ENCODE measurements at places on chromosomes 11 and 22.

GRCh38 chr22:43320943-43321900, 21.9 kb downstream of the SCUBE1 start:
- DNase-seq: peak; percentile 6

- no peak for DNase-seq
Observed at GRCh38 chr11:128832121-128832497, 35.0 kb downstream of the KCNJ1 start.

GRCh38 chr11:101786916-101787315, 127.9 kb upstream of the CEP126 start:
- DNase-seq: no peak

DNA sequence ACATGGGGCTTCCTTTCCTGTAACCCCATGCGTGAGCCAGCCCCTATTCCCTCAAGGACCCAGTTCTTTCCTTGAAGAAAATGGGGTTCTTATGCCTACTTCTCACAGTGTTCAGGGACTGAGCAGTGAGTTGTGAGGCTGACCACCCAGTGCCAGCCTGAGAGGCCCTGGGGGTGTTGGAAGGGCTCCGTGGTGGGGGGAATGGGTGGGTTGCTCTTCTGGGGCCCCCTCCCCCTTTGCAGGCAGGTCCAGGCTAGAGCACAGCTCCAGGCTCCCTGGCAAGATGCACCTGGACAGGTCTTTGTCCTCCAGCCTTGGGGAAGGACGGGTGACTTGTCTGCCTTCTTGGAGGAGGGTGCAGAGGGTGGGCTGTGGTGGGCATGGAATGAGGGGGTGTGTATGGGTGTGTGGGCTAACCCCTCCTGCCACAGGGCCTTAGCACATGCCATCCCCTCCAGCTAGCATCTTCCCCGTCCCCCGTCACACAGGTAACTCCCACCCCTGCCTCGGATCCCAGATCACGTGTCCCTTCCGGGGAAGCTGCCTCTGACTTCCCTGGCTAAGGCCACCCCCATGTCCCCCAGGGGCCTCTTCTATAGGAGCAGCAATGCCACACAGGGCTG, 64.6 kb downstream of the MYEOV start:
- no peak for DNase-seq

GRCh38 chr11:69707176-69707575, 3.4 kb upstream of the FGF19 start:
- no peak for DNase-seq

- DNase-seq: no peak
Observed at GRCh38 chr11:36098087-36098486, 154.2 kb downstream of the LDLRAD3 start.

GRCh38 chr11:36509201-36509639, 852 bp downstream of the TRAF6 start:
- DNase-seq: peak; percentile 47

- no peak for DNase-seq
Observed at GRCh38 chr11:94127638-94128037, 1.0 kb upstream of the PANX1 start.

- DNase-seq: no peak
Observed at GRCh38 chr11:62398011-62398994, 20.5 kb upstream of the SCGB1A1 start.

DNA sequence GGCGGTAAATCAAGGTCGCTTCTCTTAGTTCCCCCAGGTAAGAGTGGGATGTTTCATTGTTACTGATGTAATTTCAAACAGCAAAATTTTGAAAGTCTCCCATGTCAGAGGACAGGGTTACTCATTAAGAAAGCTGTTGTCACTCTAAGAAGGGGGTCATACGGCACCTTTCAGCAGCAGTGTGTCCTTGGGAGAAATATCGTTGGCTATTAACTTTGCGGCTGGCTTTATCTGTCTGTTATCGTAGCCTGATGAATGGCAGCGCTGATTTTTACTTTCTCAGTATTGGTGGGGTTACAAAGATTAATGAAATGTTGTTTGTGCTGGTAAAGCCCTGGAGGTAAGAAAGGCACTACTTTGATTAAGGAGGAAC, 27.5 kb upstream of the FBXO3 start:
- no peak for DNase-seq

- no peak for DNase-seq
Observed at GRCh38 chr22:37255558-37256006, 11.5 kb upstream of the RAC2 start.

DNA sequence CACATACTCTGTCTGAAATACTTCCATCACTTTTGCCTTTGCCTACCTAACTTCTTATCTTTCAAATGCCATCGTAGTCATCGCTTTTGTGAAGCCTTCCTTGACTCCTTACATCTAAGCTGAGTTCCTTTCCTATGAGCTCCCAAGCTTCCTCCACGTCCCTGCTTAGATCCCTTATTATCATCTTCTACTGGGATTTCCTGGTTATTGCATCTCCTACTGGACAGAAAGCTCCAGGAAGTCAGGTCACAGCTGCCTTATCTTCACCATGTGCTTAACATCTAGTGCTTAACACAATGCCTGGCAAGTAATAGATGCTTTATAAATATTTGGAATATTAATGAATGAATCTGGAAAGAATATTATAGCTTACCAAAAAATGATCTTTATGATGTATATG, 5.9 kb downstream of the YPEL4 start:
- DNase-seq: no peak

DNA sequence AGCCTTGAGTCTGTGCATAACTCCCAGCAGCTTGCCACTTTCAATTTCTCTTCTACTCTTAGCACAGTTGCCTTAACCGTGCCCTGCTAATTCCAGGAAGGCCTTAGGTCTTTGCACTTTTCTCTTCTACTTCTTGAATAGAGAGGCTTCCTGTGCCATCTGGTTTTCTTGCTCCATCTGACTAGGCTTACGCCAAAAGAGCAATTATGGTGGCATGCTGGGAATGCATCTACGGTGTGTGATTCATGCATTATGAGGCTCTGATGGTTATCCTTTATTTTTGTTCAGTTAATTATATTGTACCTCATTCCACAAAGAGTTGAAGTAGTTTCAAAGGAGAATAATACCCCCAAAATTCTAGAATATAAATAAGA, 29.4 kb downstream of the SIK2 start:
- no peak for DNase-seq

DNA sequence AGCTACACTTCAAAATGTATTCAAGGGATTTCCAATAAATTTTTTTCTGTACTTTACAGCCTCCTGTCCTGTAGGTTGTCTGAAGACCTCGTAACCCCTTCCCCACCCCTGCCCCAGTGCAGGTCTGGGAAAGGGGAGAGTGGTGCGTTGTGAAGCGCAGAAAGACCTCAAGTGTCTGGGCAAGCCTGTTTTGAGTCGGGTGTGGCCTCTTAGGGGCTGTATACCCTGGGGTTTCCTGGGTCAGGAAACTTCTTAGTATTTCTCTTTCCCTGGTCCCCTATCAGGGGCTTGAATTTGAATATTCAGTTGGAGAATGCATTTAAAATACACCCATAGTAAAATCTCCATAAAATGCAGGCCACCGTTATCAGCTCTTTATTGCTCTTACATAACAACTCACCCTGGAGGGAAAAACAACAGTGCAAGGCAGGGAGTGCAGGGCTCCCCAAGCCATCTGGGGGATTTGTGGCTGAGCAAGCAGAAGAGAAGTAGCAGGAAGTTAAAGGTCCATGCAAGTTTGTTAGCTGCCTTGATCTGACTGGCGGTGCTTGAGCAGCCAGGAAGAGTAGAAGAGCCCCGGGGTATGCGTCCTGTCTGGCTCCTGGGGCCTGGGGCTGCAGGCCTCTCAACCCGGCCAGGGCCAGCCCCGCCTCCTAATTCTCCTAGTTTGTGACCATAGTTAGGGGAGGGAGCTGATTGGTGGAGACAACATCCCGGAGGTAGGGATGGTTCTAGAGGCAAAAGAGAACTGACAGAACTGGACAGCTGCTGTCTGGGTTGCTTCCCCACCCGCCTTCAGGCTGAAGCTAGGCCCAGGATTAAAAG, 25.7 kb downstream of the ARHGAP1 start:
- peak; percentile 9 for DNase-seq

- DNase-seq: no peak
Observed at GRCh38 chr11:12848413-12848812, 160.7 kb upstream of the RASSF10 start.

- no peak for DNase-seq
Observed at GRCh38 chr11:45430361-45430760, 144.2 kb upstream of the SYT13 start.

DNA sequence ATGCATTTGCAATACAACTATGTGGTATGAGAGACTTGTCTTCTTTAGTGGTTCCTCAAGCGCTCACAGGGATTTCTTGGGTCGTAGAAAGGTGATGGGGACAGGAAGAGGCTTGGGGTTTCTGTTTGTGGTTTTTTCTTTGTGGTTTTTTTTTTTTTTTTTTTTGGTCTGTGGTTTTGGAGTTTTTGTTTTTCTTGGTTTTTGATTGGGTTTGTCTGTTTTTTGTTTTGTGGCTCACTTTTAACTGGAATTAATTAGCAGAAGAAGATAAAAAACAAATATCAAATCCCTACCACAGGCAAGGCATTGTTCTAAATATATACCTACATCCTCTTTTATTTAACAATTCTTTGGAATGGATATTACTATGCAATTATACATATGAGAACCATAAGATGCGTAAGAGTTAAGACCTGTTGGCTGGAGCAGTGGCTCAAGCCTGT, 5.5 kb downstream of the TTC28 start:
- peak; percentile 6 for DNase-seq

GRCh38 chr11:48154151-48154550, 62.5 kb upstream of the OR4B1 start:
- no peak for DNase-seq

- DNase-seq: no peak
Observed at GRCh38 chr22:29753808-29754657, 12.8 kb downstream of the ZMAT5 start.

GRCh38 chr22:39462443-39463221, 5.8 kb downstream of the MGAT3 start:
- DNase-seq: no peak

GRCh38 chr22:28139516-28139915, 220.5 kb upstream of the PITPNB start:
- DNase-seq: no peak

DNA sequence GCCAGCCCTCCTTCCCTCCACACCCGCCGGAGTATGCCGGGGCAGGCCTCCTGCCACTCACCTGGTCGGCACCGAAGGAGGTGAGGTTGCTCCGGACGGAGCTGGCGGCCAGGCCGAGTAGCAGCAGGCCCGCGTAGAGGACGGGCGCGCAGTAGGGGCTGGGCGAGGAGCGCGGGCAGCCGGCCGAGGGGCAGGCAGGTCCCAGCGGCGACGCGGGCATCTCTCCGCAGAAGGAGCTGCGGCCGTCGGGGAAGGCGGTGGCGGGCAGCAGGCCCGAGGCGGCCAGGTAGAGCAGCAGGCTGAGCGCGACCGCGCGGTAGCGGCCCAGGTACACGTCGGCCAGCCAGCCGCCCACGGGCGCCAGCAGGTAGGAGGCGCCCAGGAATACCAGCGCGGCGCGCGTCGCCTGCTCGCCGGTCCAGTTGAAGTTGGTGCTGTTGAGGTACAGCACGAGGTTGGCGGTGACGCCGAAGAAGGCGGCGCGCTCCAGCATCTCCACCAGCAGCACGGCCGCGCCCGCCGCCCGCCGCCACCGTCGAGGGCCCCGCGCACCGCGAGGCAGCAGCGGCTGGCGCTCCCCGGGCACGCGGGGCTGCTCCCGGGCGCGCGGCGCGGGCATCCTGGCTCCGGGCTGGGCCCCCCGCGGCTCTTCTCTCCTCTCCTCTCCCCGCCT, 907 bp downstream of the SLC15A3 start:
- peak; percentile 26 for DNase-seq

DNA sequence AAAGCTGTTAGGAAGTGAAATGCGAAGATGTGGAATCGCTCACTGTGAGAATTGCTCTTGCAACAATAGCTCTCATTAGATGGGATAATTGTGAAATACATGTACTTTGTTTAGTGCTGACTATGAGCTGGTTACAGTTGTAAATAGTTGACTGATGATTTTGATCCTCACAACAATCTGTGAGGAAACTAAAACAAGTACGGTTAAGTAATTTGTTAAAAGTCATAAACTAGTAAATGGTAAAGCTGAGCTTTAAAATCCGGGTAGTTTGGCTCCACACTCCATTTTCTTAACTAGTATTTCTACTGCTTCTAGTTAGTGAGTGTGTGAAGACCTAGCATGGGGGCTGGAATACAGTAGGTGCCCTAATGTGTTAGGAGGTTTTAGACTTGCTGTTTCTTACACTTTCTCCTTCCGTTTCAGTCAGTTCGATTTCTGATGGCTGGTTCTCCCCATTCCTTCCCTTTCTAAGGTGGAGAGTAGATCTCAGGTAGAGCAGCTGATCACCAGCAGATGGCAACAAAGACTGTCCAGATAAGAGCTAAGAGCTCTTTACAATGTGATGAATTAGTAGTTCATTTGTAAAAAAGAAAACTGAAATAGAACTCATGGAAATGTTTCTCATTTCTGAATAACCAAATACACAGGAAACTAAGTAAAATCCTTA, 16.3 kb upstream of the CYP2R1 start:
- peak; percentile 35 for DNase-seq

DNA sequence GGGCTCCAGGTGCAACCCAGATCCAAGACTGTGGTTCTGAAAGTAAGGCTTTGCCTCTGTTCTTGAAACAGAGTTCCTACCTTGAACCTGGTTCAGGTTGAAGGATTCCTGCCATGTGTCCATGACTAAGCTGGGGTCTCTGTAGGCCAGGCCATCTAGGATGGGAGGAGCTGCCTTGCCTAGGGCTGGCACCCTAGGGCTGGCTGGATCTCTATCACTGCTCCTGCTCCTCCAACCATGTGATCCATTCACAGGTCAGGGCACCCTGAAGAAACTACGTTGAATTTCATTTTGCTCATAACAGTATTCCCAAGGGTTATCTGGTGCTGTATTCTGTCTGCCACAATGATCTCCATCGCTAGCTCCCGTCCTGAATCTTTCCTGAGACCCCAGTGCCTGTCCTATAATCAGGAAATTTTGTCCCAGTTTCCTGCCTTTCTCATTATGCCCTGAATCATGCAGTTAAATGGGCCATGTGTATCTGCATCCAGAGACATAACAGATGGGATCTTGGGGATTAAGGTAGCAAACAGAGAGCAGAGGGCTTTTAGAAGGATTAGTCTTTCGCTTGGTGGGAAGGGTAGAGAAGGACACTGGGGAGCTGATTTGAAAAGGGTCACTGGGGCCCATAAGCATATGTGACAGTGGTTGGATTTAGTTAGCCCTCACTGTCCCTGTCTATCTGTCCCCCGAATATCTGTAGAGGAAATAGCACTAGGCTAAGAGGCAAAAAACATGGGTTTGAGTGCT, 98.2 kb upstream of the MTMR2 start:
- DNase-seq: no peak

- DNase-seq: no peak
Observed at GRCh38 chr11:114623720-114624119, 28.1 kb upstream of the NXPE4 start.

DNA sequence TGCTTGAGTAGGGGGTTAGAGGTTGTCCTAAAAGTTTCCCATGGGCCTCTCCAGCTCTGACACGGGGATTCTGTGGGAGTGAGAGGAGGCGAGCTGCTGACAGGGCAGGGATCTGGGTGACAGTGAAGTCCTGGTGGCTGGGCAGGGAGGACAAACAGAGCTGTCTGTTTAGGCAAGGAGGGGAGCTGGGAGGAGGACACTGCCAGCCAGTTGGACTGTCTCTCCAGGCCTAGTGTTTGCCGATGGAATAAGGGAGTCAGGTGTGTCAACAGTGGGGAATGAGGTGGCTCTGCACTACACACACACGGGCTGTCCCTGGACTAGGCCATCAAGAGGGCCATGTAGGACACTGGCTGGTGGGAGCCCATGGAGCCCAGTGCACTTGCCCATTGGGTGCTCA, 20.6 kb upstream of the SYT7 start:
- no peak for DNase-seq

Measured in activated naive CD4-positive, alpha-beta T cell treated with Interleukin-2 at 50 U/mL for 16 hours (primary cell).